ENCODE measurements at places on chromosomes 1 and 21.

- no peak for DNase-seq
These were observed 37.3 kb downstream of the SNRPE start for GRCh38 chr1:203898458-203899352.

GRCh38 chr1:161200421-161200991, 1.7 kb upstream of the ADAMTS4 start:
- DNase-seq = no peak

- no peak for DNase-seq
These were observed 128.3 kb downstream of the NRDC start for GRCh38 chr1:51750218-51750617.

- no peak for DNase-seq
These were observed 317.6 kb upstream of the KAZN start for GRCh38 chr1:14280909-14281308.

GRCh38 chr1:93518516-93518915, 70.6 kb downstream of the FNBP1L start:
- no peak for DNase-seq

DNA sequence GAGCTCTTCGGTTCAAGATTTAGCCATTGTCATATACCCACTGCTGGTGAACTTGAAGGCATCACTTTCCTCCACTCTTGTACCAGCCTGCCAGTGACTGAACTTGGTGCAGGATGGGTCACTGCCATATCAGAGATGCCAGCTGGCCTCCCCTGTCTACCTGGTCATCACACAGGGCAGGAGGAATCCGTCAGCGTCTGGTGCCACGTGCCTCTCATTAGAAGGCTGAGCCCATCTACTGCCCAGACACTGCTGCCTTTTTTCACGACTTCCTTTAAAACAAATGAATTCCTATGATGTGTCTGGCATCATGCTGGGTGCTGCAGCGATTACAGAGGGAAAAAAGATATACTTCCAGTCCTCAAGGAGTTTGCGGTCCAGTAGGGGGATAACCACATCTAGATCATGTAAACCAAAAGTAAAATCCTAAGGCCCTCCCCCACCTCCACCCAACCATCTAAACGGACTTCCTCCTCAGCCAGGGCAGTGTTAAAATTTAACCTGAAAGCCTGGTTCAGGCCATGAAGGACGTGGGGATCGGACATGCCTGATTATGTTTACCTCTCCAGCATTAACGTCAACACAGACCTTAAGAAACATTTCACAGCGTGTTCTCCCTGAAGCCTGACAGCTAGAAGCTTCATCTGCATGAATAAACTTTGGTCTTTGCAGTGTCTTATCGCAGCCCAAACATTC, 29.2 kb upstream of the PDE9A start:
- no peak for DNase-seq

DNA sequence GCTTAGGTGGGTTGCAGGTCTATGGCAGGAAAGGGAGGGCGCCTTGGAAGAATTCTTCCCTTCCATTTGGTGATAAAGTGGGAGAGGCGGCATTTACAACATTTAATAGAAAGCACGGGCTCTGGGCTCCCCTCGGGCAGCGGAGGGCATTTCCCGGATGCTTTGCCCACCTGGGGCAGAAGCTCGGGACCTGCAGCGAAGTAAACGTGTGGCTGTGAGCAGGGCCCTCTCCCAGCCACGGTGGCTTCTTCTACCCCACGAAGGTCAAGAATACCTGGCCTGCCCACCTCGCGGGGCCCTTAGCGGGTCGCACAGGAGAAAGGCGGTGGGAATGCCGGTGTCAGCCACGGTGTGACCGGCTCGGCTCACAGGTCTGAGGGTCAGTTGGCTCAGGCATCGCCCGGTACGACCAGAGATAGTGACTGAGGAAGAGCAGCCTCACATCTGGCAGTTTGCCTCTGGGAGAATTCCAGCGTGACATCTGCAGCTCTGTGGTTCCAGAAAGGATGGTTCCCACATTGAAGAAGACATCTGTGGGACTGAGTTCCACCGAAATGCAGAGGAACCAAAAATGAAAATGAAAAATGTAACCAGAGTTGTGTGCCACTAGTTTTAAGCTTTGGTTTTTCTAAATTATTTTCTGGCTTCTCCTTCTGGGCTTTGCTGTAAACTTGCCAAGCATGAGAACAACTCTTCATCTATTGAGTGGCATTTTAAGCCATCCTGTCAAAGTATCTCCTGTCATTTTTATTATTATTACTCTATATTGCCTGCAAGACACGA, 720 bp upstream of the F3 start:
- peak; percentile 5 for DNase-seq

- no peak for DNase-seq
These were observed 31.0 kb upstream of the TGFBR3 start for GRCh38 chr1:91916811-91917460.

DNA sequence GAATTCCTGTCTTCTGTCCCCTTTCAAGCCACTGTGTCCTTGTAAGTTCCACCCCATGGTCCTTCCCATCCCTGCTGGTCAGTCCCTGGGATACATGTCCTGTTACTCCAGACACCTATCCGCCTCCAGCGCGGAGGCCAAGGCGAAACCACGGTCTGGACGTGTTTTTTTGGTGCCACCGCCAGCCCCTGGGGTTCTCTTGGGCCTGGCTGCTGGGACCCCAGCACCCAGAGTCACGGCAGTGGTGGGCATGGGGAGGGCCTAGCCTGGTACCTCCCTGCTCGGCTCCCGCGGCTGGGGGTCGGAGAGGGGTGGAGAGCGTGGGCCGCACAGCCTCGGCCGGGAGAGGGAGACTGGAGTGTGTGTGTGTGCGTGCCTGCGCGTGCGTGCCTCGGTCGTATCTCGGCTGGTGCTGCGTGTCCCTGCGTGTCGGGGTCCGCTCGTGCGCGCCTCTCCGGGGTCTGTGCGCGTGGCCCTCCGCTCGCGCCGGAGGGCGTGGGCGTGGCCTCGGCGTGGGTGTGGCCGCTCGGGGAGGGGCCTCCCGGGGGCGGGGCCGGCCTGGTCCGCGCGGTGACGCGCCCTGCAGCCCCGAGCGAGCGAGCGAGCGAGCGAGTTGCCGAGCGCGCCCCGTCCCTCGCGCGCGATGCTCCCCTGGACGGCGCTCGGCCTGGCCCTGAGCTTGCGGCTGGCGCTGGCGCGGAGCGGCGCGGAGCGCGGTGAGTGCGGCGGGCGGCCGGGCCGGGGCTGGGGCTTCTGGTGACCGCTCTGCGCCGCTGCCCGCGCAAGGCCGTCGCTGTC, at the start of gene VWA1:
TSS of gene VWA1 (plus strand) at position 585 of the 798 bp plus-strand sequence. CDS start at position 644, 59 bp downstream.
- DNase-seq = no peak

DNA sequence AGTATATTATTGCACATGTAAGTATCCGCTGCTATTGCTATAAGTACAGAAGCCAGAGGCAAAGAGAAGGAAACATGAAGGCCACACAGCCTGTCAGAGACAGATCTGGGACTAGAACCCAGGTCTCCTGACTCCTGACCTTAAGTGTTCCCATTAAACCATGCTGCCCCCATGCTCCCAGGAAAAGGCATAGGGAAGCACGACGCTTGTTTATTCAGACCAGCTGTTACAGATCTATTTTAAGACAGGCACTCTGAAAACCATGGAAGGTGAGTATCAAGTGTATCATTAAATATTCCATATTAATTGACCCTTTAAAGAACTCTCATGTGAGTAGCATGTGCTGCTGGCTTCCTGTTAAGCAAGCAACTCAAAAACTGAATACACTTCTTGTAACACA, 11.4 kb downstream of the VAV3 start:
- no peak for DNase-seq

DNA sequence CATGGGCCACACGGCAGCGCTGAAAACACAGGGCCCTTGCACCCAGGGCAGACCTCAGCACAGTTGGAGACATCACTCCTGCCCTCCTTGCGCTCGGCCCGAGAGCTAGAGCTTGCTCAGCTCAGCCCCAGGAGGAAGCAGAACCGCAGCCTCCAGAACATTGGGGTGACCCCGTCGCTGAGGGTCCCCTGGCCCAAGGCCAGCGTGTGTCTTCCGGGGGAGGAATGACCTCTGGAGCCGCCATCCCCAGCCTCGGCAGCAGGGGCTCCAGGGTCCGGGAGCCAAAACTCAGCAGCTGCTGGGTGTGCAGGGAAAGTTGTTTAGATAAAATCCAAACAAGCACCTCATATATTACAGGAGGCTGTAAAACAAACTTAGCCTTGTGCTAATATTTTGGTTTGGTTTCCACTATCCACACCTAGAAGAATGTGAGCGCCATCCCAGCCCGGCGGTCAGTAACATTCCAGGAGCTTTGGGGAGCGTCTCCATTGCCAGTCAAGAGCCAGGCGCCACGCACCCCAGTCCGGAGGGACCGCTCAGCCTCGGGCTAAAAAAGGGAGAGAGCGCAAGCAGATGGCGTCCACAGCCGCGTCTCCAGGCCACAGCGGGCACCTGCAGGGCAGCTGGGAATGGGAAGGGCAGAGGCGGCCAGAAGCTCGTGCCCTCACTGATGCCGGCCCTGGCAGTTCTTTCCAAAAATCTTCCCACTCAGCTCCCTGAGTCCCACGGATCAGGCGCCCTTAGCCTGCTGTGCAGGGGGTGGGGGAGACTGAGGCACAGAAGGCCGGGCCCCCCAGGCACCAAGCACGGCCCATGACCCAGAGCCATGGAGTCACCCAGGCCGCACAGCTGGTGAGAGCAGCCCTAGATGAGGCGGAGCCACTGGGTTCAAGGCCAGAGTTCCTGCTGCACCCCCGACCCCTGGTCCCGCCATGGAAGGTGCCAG, 52.0 kb downstream of the SLX9 start:
- DNase-seq = no peak

GRCh38 chr1:53166912-53167311, 24.5 kb upstream of the SLC1A7 start:
- DNase-seq = no peak

DNA sequence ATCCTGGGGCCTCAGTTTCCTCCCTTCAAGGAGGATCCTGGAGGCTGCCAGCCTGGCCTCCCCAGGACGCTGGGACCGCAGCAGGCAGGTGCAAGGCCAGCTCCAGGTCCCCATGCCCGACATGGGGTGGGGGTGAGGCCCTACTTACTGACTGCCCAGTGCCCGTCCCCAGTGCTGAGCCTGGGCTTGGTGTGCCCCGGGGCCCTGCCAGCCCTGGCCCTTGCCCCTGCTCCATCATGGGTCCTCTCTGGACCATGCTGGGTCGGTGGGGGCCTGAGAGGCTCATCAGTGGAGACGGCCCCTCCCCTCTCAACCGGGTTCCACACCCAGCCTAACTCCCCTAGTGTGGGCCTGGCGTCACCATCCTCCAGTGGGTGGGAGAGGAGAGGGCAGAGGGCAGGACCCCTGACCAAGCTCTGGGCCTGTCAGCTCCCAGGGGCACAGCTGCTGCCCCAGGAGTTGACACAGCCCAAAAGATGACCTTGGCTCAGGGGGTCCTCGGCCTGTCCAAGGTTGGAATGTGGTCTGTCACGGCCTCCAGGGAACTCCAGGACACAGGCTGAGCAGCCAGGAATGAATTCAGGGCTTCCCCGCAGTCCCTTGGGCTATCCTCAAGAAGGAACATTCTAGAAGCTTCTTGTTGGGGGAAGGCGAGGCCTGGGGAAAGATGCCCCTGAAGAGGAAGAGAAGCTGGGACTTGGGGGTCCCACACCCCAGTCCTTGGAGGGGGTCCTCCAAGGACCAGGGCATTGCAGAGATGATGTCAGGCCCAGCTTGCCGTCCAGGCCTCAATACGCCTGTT, 17.6 kb upstream of the ARF1 start:
- no peak for DNase-seq

Data from right renal pelvis (tissue), 4 donors.